ENCODE measurements at places on chromosomes 13 and 19.
A peak's percentile ranks its signal among the peaks of the same experiment; 100 is the strongest.

DNA sequence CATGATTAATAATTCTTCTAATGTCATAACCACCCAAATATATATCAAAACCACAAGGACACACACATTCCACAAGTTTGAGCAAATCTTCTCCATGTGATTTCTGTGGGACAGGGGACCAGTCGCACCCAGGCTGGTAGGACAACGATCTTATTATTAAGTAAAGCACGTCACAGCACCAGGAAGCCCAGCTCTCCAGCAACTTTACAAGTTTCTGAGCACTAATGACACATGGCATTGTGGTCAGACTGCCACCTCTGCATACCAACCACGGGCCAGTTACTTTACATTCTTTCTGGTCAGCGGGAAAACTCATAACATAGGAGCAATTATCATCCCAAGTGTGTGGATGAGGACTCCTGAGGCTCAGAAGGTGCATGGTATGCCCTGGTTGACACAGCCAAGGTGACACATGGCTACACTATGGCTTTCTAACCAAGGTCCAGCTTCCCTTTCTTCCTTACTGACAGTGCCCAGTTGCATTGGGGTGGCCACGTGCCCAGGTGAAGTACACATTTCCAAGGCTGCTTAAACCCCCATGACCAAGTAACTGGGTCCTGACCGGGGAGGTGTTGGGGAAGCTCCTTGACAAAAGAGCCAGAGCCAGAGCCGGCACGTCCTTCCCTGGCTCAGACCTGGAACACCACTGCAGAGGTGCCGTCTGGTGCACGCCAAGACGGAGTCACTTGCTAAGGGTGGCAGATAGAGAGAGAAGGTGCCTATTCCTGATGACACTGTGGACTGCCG lies 27.4 kb downstream of the LATS2 start:
- DNase-seq = no peak

DNA sequence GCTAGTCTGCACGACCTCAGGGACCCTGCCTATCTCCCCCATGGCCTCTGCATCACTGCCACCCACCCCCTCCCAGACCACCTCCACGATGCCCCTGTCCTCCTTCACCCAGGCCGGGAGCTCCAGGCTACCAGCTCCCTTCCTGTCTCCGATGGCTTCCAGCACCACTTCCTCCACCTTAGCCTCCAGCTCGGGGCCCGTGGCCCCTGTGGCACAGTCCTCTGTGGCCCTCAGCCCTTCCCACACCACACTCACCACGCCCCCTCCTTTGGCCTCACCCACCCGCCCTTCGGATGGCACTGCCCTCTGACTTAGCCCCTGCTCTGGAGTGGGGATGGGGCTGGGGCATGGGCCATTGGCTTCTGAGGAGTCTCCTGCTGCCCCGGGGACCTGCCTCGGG lies 7.2 kb downstream of the PALM3 start:
- DNase-seq = no peak

DNA sequence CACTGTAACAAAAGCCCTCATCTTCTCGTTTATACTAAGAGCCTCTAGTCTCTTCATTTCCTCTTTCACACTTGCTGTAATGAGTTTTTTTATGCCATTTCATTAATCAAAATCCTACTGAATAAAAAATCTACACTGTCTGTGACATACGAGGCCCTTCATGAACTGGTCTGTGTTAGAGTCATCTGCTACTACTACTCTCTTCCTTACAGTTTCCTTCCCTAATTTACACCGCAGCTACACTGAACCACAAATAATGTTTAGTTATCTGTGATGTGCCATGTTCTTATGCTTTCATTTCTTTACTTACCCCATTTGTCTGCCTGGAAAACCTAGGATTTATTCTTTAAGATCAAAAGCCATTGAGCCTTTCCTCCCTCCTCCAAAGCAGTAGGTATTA lies 16.0 kb downstream of the UFM1 start:
- DNase-seq = no peak

DNA sequence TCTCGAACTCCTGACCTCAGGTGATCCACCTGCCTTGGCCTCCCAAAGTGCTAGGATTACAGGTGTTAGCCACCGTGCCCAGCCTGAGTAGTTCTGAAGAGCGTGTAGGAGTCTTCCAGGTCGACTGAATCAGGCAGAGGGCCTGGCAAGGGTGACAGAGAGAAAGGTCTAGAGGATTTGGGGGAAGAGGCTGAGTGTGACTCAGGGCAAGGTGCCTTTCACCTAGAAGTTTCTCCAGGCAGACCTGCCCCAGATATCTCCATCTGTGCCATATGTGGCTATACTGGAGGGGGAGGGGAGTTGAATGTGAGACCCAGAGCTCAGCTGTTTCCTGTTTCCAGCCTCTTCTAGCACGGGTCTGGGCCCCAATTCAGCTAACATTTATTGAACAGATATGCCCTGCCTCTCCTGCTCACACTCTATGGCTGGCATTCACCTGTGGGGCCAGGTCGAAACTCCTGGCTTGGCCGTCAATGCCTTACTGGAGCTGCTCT lies 1.3 kb downstream of the CCDC159 start:
- no peak for DNase-seq

DNA sequence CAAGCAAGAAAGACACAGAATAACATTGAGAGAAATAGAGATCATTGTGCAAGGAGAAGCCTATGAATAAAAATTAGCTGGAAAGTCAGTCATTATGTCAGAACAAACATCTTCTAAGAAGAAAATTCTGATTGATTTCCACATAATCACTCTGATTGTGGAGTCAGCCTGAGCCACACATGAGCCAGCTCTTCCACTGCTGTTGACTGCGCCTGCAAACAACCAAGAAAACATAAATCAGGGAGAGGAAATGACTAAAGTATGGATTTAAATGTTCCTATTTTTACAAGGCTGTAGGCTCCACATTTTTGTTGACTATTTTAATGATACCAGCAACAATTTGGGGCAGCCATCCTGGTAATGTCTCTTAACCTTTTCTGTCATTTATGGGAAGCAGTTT lies 962.3 kb downstream of the EFNB2 start:
- DNase-seq = no peak

DNA sequence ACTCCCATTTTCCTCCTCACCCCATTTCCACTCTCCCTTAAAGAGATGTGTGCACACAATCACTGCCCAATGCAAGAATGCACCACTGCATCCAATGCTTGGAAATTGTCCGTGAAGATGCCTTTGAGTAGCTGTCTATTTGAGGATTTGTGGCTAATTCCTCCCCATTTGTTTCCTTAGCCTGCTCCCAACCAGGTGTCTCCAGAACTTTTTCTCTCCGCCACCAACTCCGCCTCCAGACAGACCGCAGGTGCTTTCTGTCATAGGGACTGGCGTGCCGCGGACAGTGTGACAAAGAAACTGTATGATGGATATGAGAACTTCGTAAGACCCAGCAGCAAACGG lies 461 bp upstream of the TM9SF2 start:
- DNase-seq = no peak

DNA sequence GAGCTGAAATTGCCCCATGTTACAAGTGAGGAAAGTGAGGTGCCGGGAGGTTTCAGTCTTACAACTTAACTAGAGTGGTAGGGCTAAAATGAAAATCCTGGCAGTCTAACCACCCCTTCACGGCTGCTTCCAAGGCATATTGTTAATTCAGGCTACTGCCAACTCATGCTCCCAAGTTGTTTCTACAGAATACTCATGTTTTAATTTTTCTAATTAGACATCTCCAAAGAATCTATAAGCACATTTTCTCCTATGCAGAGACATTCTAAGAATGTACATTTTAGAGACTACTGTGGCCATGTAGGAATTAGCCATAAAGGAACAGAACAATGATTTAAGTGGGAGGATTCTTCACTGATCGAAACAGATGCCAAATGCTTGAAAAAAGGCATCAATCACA lies 7.0 kb upstream of the TSC22D1 start:
- DNase-seq = no peak

DNA sequence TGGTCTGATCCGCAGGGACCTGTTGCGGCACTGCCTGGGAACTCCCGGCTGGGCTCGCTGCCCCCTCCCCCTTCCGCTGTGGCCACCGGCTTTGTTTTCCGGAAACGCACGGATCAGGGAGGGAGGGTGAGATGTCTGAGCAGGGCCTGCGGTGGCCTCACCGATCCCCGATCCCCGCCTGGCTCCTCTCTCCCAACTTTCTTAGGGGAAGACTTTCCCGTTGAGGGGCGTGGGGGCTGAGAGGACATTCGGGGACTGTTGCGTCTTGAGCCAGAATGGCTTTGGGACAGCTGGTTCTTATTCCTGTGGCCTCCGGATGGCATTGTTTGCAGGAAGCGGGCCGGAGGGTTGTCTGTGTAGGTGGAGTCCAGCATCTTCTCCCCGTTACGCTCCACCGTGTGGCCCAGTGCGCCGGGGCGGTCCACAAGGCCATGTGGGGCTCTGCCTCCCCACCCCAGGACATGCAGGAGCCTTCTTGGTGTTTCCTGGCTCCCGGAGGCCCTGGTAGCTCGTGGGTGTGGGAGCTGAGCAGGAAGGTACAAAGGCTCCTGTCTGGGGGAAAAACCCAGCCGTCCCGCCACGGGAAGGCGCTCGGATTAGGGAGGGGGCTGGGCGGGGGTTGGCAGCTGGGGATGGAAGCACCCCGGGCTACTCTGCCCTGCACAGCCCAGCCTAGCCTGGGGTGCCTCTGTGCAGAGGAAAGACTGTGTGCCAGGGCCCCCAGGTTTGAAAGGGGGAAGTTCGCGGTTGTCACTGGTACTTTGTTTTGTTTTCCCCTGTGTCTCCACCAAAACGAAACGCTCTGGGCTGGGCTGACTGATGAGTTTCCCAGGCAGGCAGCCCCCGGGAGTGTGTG lies 1.3 kb downstream of the CSNK1G2 start:
- peak; percentile 52 for DNase-seq

DNA sequence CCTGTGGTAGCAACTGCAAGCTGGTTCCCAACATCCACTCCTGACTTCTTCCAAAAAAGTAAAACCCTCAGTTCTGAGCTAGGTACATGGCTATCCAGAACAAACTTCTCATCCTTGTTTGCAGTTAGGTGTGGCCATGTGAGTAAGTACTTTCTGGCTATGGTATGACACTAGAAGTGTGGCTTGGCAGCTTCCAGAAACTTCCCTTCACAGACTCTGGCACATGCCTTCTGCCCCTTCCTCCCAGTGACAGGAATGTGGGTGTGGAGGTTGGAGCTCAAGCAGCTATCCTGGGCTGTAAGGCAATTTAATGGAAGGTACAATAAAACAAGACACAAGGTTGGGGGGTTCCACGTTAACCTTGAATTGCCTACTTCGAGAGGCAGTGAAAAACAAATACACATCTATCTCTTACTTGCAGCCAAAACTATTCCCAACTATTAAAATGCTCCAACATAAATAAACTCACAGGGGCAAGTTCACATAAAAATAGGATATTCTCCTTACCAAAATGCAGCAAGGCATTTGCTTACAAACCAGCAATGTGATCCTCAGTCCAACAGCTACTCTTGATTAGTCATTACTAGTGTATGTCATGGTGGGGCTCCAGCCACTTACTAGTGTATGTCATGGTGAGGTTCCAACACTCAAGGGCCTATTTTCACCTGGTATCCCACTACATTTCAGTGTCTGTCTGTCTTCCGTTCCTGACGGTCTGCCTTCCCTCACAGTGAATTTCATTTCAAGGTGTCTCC lies 3.1 kb downstream of the SMG9 start:
- DNase-seq = no peak

DNA sequence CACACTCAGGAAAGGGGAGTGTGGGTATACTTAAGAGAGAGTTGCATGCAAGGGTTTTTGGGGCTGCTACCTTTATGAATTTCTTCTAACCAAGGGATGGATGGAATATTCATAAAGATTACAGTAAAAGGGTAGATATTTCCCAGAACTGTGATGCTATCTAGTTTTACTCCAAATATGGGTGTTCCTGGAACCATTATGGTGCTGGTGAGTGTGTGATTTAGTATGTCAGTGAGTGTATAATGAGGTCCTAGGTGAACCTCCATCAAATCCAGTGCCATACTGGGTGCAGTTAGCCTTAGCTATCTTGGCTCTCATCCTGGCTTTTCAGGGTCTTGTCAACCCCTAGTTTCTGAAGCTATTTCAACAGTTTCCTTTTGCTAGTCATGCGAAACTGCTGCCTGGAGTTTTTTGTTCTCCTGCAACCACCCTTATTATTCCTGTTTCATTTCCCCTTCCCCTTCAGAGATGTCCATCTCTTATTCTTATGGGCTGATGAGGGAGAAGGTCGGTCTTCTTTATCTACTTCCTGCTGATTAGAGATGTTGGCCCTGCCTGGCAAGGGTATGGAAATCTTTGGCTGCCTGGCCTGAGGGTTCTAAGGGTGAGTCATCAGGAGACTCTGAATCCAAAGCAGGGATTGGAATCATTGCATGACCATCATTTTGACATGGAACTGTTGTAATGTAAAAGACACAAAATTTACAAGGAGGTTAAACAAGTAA lies 202.3 kb downstream of the NBEA start:
- peak; percentile 47 for DNase-seq

DNA sequence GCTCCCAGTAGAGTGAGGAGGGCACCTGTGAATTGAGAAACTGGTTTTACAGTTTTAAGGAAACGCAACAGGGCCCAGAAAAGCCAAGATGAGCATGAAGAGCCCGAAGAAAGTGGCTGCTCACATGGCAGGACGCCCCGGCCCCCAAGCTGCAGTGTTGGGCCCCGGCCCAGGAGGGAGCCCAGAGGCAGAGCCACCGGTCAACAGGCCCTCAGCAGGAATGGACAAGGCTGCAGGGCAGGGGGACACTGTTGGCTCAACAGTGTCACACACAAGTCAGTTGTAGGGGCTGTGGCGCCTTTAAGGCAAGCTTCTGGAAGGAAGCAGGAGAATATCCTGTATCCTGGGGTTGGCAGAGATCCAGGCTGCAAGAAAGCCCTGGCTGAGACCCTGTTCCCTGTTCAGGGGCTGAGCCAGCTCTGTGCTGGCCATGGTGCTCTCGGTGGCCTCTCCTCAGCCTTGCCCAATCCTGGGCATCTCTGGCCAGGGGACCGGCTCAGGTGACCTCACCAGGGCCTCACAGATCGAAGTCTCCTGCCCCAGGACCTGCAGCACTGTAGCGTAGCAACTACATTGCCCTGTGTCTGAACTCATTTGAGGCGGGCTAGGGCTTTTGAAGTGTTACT lies 28.0 kb downstream of the UPF1 start:
- DNase-seq = no peak
